ENCODE measurements at places on chromosomes 3 and 15.

DNA sequence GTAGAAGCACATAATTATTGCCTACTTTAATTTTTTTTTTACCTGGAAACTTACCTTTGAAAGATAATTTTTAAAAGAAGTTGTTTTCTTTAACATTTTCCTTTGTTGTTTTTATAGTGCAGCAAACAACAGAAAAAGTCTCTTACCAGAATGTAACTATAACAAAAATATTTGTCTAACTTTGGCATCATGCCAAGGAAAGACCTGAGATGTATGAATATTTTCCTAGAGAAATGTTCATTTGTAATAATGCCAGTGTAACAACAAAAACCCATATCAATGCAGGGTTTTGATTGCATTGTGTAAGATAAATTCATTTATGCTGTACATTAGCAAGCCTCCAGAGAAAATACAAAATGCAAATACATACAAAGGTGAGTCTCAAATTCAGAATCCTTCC, 775.7 kb downstream of the SI start:
- DNase-seq: no peak

DNA sequence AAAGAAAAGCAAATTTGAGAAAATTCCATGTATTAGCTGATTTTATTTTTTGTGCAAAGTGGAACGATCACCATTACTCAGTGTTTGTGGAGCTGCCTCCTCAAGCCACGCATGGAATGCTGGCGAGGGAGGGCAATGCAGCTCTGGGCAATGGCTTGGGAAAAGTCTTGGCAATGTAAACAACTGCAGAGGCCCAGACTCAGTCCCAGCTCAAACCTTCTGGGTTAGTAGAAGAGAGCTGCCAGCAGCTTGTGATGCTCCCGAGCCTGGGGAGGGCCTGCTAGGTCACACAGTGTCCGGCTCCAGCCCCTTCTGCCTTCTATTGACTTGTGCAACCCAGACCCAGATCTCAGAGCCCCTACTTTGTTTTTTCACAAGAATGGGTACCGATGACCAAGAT, 4.3 kb downstream of the EPHB1 start:
- DNase-seq: no peak

DNA sequence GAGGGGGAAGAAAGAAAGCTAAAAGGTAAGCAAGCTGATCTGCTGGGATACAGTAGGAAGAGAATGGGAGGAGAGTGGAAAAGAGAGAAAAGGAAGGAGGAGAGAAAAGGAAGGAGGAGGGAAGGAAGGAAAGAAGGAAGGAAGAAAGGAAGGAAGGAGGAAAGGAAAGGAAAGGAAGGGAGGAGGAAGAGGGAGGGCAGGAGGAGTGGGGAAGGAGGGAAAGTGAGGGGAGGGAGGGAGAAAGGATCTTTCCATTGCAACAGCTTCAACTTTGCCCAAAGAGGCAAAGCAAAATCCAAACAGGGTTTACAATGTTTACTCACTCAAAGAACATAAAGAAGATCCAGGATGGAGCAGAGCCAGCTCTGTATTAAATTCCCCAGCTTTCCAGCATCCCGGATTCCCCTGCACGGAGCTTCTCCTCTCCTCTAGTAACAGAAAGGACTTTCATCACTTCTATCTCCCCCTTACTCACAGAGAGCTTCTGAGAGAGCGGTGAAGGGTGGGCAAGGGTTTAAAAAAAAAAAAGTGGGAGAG, 494.2 kb upstream of the PROK2 start:
- no peak for DNase-seq

DNA sequence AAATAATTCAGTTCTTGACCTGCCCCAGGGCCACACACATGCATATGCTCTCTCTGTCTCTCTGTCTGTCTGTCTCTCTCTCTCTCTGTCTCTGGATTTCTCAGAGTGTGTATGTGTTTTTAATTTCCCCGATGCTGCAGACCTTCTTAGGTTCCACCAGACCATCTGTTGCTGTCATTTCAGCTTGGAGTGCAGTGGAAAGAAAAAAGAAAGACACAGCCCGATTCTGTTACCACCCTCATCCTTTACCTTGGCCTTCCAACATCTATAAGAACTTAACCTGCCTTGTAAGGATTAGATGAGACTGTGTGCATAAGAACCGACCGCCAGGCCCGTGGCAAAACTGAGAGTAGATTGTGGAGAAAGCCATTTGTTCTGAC, 9.7 kb upstream of the PGPEP1L start:
- DNase-seq: no peak

- DNase-seq: no peak
Measured at GRCh38 chr3:60363817-60364216, 887.4 kb downstream of the FHIT start.

DNA sequence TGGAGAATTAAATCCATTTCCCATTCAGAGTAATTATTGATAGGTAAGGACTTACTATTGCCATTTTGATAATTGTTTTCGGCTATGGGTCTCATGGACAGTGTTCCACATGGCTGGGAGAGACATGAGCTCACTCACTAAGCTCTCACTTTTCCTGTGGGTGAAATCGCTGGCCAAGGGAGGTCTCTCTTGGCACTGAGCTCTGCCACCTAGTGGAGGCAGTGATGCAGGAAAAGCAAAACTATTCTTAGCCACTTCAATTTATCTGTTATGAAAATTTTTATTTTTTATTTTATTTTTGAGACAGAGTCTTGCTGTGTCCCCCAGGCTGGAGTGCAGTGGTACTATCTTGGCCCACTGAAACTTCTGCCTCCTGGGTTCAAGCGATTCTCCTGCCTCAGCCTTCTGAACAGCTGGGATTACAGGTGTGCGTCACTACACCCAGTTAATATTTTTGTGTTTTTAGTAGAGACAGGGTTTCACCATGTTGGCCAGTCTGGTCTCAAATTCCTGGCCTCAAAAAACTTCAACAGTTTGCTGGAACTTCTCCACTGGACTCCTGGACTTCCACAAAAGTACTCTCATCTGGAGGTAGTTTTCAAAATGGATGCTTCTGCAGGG, 4.7 kb upstream of the RNF13 start:
- DNase-seq: peak; percentile 5

- DNase-seq: no peak
Measured at GRCh38 chr15:62085740-62086139, 19.0 kb downstream of the C2CD4A start.

DNA sequence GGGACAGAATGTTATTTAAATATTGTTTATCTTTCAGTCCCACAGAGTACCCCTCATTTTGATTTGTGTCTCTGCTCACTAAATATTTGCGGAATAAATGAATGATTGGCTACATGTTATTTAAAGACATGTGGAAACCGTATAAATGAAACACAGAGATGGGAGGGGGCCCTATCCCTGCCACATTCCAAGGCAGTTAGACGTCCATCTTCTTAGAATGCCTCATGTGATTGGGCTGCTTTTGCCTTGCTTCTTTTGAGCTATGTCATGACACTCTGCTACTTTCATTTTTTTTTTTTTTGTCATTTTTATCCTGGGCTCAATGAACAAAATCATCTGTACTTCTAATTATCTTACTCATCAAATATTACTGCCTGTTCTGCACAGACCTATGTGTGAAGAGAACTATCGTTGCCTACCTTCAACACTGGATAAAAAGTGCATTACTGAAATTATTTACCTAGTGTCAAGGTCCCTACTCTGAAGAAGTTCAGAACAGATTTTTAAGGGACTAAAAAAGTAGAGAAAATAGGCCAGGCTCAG, 83.9 kb upstream of the FAM98B start:
- no peak for DNase-seq

DNA sequence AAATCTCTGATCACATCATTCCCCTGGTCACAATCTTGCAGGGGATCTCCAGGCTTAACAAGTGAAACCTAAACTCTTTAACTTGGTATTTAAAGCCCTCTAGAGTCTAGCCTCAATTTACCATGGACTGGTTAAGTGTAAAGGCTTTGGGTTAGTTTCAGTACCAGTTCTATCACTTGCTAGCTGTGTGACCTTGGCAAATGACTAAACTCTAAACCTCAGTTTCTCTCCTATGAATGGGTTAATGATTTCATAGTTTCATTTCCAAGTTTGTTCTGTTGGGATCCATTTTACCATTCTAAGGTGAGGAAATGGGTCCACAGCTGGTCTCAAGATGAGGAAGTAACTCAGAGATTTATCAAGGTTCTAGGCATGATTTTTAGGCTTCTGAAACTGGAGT, 38.8 kb upstream of the TIMP4 start:
- no peak for DNase-seq

DNA sequence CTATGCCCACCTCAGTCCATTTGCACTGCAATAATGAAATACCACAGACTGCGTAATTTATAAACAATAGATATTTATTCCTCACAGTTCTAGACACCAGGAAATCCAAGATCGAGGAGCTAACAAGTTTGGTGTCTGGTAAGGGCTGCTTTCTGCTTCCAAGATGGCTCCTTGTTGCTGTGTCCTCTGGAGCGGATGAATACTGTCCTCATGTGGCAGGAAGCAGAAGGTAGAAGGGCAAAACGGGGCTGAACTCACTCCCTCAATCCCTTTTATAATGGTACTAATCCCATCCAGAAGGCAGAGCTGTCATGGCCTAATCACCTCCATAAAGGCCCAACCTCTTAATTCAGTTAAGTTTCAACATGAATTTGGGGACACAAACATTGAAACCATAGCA, 75.3 kb downstream of the P2RY1 start:
- DNase-seq: no peak

DNA sequence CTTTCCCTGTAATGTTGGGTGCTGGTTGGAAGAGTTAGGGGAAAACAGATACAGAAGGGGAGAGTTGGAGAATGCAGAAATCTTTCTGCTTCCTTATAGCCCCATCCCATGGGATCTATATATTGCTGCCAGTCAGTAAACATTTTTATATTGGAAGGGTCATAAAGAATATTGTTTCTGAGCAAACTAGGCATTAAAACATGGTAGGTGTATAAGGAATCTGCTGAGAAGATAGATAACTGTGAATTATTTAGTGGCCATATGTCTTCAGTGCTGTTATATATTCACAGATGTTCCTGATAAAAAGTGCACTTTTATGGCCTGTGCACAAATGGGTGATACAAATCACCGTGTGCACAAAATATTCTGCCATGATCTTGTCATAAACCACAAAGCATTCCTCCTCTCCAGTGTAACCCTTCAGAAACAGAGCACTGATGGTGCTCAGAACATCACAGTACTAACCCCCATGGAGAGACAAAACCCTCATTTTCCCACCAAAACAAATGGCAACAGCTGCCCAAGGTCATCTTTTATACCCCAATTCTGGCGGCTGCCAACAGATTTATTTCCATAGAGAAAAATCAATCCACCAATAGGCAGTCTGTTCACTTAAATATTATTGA, 269.3 kb downstream of the SLC9A9 start:
- DNase-seq: no peak

DNA sequence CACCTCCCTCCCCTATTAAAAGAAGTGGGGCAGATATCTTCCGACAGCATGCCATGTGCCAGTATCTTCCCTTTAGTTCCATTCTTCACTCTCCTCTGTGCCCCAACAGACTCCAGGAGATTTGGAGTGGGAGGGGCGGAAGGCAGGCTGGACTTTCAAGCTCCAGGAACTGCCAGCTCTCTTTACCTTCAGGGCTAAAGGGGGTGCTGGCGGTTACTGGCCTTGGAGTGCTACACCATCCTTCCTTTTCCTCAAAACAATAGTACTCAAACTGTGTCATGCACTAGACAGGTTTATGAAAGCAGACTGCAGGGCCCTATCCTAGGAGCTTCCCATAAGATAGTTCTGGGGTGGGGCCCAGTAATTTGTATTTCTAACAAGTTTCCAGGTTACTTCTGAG, 6.0 kb downstream of the LINS1 start:
- DNase-seq: no peak

GRCh38 chr15:44735482-44736180, 697 bp upstream of the TRIM69 start:
- no peak for DNase-seq

- no peak for DNase-seq
Measured at GRCh38 chr15:37253877-37254276, 153.5 kb upstream of the MEIS2 start.

GRCh38 chr3:68817243-68817642, 115.1 kb downstream of the TAFA4 start:
- no peak for DNase-seq

GRCh38 chr15:96801576-96802150, 471.2 kb downstream of the NR2F2 start:
- no peak for DNase-seq

GRCh38 chr15:74337146-74337545, 30.3 kb downstream of the CYP11A1 start:
- DNase-seq: no peak

GRCh38 chr15:48532946-48533345, 112.6 kb downstream of the FBN1 start:
- DNase-seq: no peak

GRCh38 chr15:49490966-49491365, 67.9 kb downstream of the FGF7 start:
- DNase-seq: no peak

- no peak for DNase-seq
Measured at GRCh38 chr3:171248426-171249111, 211.6 kb downstream of the TNIK start.

- no peak for DNase-seq
Measured at GRCh38 chr3:13515786-13516759, 32.9 kb upstream of the FBLN2 start.

DNA sequence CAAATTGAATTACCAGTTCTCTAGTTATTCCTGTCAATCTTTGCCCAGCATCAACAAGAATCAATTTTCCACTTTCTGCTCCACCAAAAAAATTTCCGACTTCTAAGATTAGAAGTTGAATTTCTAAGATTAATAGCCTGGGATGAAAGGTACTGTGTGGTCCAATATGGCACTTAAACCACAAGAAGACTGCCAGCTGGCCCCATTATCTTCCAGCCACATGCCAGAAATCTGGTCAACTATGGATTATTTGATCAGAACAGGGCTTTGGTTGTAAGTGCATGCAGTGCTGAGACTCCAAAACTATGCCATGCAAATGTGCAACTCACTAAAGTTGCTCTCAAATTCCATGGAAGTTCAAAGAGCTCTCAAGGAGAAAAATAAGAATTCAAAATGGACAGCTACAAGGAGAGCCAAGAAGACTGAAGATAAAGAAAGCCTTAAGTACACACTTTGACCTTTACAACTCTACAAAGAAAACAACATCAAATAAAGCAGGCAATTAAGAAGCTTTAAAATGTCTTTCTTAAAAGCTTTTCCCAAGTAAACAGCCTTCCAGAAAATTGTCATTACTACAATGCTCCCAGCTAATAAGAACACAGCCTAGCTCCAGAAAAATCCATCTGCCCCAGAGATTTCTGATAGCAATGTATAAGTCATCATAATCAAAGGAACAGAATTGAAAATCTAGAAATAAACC, 64.2 kb downstream of the ST3GAL6 start:
- no peak for DNase-seq

DNA sequence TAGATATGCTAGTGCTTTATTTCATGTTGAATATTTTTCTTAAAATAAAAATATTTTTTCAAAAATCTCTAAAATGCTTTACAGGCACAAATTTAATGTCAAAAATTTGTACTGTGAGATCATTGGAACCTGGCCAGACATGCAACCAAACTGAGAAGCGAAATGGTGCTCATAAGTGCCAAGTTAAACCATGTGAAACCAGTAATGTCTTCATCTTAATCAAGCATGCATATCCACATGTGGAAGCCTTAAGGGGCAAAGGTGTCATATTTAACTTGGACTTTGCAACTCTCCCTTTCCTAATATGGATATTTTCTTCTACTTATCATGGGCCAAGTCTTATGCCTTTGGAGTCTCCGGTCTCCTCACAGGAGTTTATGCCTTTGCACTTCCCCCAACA, 208.9 kb upstream of the COL8A1 start:
- no peak for DNase-seq

- DNase-seq: no peak
Measured at GRCh38 chr3:128334086-128334645, 132.5 kb downstream of the DNAJB8 start.

Data from NCI-H748 treated with DMSO at 0.1 percent for 48 hours (cell line).